Pulmonary artery endothelial cell (primary cell): ENCODE measurements at places on chromosomes 12 and 14.

- DNase-seq: no peak
Measured at GRCh38 chr12:100499416-100499815, 25.8 kb downstream of the NR1H4 start.

- no peak for DNase-seq
Measured at GRCh38 chr12:49264466-49264872, 413 bp upstream of the TUBA1C start.

DNA sequence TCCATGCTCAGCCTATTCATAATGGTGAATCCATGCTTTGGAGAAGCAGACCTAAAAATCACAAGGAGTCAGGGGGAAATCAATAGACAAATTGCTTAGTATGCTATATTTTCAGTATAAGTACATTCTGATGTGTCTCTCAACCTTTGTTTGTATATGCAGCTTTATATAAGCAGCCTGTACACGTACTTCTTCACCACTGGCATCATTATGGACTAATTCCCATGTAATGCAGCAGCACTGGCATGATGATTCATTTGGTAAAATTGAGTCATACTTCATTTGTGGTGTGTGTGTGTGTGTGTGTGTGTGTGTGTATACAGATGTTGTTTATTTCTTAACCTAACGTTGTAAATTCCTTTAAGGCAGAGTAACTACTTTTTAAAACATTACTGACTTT, 10.9 kb downstream of the DCP1B start:
- no peak for DNase-seq

DNA sequence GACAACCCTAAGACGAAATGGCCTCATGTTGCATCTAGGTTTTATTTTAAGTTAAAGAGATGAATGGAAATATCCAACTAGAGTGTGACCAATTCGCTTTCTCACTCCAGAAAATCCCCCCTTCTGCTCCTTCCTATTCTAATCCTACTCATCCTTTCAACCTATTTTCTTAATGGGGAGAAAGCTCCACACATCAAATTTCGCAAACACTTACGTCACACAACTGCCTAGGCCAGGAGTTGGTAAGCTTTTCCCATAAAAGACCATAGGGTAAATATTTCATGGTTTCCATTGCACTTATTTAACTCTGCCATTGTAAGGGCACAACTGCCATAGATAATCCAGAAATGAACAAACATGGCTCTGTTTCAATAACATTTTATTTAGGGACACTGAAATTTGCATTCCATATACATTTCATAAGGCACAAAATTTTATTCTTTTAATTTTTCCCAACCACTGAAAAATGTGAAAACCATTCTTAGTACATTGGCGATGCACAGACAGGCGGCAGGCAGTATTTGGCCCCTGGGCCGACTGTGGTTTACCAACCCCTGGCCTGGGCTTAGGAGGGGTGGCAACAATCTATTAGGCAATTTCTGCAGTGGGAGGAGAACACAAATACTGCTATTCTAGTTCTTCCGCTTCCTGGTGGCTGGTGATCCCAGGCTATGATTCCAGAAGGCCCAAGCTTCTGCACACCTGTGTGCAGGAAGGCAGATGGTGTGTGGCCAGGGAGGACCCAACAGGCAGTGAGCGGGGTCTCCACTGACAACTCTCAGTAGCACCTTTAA, 67.2 kb upstream of the FOXN3 start:
- no peak for DNase-seq

DNA sequence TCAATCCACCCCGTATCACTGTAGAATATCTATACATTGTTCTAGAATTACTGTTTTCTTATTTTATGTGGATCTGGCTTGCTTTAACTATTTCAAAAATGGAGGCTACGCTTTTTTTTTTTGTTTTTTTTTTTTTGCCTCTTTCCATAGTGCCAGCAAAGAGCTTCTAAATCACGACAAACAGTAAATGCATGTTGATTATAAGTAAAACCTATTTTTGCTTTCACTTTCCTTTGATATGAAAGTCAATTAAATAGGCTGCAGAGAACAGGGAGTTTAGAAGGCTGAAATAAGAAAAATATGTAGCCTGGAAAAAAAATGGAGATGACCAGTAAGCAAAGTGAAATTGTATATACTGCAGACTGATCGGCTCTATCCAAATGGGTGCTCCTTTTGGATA, 112.3 kb upstream of the AMIGO2 start:
- DNase-seq: no peak

DNA sequence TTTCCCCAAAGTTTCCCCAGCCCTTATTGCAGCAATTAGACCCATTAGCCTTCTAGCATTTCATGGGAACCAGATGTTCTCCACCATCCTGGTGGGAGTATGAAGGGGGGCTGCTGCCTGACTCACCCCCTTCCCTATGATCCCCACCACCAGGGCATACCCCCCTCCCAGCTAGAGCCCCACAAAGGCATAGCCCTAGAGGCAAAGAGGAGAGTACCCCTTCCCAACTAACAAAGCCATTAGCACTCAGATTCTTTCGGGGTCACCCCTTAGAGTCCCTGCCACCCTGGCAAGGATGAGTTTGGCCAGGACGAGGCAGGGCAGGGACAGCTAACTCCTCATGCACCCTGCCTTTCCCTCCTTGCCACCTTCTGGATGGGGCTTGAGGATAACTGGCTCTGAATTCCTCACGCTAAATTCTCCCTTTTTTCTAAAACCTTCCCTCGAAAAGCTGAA, 9.2 kb downstream of the RARG start:
- DNase-seq: no peak

GRCh38 chr14:97432586-97432985, 635.4 kb downstream of the VRK1 start:
- no peak for DNase-seq

GRCh38 chr14:97491697-97492096, 694.5 kb downstream of the VRK1 start:
- no peak for DNase-seq

GRCh38 chr14:59359431-59360124, 105.6 kb downstream of the GPR135 start:
- DNase-seq: no peak

- DNase-seq: no peak
Measured at GRCh38 chr14:76872796-76873432, 46.7 kb downstream of the LRRC74A start.

- DNase-seq: no peak
Measured at GRCh38 chr12:113477842-113478215, 6.2 kb upstream of the LHX5 start.

- DNase-seq: no peak
Measured at GRCh38 chr12:109789526-109790048, 43.6 kb downstream of the TRPV4 start.

GRCh38 chr12:68749443-68749842, 3.5 kb downstream of the SLC35E3 start:
- DNase-seq: no peak

- no peak for DNase-seq
Measured at GRCh38 chr12:98743362-98743953, 98.4 kb downstream of the APAF1 start.

DNA sequence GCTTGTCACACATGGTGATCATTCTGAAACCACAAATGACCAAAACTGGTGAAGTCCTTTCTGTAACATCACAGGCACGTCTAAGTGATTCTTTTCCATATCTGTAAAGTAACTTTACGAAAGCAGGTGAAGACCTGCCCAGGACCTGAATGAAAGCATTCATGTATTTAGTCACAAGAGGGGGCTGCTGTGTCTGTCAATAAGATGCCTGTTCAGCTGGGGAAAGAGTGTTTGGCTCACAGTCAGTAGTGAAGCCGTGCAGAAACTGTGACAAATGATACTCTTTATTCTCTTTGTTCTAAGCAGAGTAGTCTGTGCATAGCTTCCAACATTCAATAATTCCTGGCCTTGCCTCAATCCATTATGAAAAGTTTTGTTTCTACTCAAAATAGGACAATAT, 373.5 kb upstream of the OR4E1 start:
- DNase-seq: no peak

GRCh38 chr12:25249931-25250738, 594 bp downstream of the KRAS start:
- no peak for DNase-seq

GRCh38 chr12:117533687-117534086, 172.3 kb upstream of the NOS1 start:
- DNase-seq: no peak

GRCh38 chr14:99668307-99669295, 15.5 kb upstream of the CYP46A1 start:
- DNase-seq: no peak

GRCh38 chr14:95850429-95850828, 26.2 kb upstream of the TUNAR start:
- DNase-seq: no peak
